Caki2 (cell line): ENCODE measurements at places on chromosomes 13 and 19.

- DNase-seq = no peak
Measured at GRCh38 chr13:76091076-76091475, 454.9 kb downstream of the LMO7 start.

DNA sequence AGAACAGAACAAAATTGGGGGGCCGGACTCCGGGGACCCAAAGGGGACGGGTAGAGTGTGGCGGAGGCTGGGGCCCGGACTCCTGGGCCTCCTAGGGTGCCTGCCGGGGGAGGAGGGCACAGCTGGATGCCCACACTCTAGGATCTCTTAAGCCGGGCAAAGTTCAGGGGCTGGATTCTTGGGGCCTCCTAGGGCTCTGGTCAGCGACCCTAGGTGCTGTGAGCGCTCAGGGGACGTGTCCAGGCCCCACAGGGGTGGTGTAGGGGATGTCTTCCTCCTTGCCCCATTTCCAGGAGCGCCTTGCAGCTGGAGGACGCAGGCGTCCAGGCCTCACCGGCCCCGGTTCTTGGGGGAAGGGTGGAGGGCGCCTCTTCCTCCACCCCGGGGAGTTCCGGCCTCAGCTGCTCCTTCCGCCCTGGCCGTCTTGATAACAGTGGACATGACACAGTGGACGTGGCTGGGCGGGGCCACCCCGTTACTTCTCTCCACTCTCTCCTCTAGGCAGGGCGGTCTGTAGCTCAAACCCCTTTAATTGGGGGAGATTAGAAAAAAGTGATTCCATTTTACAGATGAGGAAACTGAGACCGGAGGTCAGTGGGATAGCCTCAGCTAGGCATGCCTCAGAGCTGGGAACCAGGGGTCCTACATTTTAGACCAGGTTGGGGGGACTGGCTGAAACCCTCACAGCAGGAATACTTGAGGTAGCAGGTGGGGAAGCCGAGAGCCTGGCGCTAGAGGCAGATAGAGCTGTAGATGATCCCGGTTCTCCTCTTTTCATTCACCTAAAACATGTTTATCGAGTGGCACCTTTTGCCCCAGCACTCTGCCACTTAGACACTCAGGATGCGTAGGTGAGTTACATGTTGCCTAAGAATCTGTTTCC lies 705 bp downstream of the STXBP2 start:
- peak; percentile 9 for DNase-seq

GRCh38 chr19:18419699-18420460 lies 682 bp downstream of the SSBP4 start:
- no peak for DNase-seq

DNA sequence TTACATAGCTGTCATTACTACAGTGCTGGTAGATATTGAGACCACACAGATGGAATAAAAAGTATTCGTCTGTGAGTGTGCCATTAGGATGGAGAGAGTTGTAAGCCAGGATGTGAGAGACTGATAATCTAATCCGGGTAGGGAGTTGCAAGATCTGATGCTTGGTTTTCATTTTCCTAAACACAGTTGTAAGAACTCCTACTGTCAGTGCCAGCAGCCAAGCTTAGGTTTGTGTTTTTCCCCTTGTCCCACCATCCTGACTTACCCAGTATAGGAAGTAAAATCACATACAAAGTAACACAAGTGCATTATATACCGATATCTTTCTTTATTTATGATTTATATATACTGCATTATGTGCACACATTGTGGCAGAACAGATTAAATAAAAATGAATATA lies 726.4 kb upstream of the PCDH20 start:
- DNase-seq = no peak

- no peak for DNase-seq
Measured at GRCh38 chr19:48833977-48834376, 2.3 kb downstream of the HSD17B14 start.

DNA sequence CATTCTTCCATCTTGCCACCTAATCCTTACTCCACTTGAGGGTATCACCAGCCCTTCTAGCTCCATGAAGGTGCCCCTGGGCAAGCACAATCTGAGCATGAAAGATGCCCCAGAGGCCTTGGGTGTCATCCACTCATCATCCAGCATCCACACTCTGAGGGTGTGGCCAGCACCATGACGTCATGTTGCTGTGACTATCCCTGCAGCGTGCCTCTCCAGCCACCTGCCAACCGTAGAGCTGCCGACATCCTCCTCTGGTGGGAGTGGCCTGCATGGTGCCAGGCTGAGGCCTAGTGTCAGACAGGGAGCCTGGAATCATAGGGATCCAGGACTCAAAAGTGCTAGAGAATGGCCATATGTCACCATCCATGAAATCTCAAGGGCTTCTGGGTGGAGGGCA lies 3.1 kb upstream of the KLK3 start:
- DNase-seq = no peak

- DNase-seq = no peak
Measured at GRCh38 chr19:56111601-56112312, 9.3 kb downstream of the ZNF787 start.

DNA sequence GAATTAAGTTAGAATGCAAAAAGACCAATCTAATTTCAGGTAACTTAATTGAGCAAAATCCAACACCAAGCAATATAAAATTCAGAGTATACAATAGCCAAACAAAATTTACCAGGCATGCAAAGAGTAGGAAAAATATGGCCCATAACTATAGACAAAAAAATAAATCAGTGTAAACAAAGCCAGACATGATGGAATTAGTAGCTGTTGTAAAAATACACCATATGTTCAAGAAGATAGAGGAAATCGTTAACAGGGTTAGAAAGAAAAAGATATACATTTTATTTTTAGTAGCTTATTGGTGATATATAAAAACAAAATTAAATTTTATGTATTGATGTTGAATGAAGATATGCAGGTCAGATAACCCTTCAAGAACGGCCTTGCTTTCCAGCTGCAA lies 621.1 kb upstream of the MIR17HG start:
- DNase-seq = no peak
